ENCODE measurements at places on chromosomes 1 and 21. TPM values are rescaled to one million over a fixed set of nuclear protein-coding genes. Genes with fewer than 3 reads are reported as not detected.

- DNase-seq, result no peak
Measured at GRCh38 chr1:202210385-202210784, 16.8 kb downstream of the LGR6 start.

- peak; percentile 86 for DNase-seq
Measured at GRCh38 chr1:229310833-229311232, 32.0 kb downstream of the CCSAP start.

GRCh38 chr1:40392221-40392620 lies 18.7 kb downstream of the SMAP2 start:
- DNase-seq, result no peak

- DNase-seq, result no peak
Measured at GRCh38 chr1:69845655-69846054, 277.9 kb downstream of the LRRC7 start.

DNA sequence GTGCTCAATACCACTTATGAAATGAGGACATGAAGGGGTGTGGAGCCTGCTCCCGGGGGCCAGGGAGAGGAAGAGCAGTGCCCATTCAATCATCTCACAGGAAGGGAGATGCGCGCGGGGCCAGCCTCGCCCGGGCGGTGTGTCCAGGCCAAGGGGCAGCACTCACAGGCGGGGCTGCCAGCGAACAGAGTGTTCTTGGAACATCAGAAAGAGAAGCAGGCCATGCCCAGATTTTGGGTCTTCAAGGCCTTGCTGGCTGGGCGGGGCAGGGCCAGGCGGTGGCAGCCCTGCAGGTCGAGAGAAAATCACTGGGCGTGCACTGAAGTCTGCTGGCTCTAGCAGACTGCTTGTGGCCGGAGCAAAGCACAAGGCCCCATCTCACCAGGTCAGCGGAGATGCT lies 168.6 kb downstream of the PRDM16 start:
- no peak for DNase-seq

DNA sequence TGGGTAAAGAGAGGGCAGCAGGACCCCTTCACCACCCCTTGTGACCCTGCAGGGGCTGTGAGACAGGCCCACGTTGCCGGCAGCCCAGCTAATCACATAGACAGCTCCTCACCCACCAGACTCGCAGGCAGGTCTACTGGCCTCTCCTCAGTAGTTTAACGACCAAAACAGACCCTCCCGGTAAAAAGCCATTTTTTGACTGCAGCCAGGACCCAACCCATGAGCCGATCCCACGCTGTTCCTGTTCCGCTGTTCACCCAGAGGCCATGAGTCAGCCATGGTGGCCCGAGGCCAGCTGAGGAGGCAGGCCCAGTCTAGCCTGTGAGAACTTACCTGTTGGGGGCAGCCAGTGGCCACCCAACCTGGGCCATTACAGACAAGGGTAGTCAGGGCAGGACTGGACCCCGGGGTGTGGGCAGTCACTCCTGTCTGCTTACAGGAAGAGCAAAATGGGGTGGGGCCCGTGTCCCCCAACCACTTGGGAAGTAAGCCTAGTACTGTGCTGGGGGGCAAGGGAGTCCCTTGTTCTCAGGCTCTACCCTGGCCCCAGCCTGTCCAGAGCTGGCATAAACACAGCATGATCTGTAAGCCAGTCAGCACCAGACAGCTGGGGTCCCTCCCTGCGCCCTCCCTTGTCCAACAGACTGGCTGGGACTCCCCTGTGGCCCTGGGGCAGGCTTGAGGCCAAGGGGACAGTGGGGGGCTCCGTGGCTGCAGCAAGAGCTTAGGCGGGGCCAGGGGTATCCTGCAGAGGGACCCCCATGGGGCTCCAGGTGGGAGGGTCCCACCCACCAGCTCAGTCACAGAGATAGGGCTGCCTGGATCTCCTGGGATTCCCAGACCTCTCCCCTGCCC lies 61.9 kb downstream of the WNT9A start:
- peak; percentile 26 for DNase-seq

GRCh38 chr1:180527101-180527669 lies 24.8 kb upstream of the ACBD6 start:
- no peak for DNase-seq

DNA sequence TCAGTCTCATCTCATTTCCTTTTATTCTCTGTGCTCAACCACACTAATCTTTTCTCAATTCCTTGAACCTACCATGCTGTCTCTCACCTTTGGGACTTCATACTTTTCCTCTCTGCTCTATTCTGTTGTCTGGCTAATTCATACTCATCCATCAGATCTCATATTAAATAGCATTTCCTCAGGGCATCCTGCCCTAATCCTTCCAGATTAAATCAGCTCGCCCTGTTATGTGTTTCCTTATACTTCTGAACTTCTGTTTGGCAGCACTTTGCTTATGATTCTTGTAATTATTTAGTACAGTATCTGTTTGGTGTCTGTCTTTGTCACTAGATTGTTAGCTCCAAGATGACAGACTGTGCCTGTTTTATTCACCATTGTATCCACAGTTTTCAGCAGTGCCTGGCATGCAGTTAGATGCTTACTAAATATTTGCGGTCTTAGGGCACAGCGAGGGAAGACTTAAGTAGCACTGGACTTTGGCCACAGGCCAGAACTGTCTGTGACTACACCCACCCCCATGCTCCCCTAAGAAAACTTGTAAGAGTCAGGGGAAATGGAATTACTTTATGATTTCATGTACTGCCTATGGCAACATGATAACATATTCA lies 9.9 kb upstream of the CAP1 start:
- peak; percentile 40 for DNase-seq

DNA sequence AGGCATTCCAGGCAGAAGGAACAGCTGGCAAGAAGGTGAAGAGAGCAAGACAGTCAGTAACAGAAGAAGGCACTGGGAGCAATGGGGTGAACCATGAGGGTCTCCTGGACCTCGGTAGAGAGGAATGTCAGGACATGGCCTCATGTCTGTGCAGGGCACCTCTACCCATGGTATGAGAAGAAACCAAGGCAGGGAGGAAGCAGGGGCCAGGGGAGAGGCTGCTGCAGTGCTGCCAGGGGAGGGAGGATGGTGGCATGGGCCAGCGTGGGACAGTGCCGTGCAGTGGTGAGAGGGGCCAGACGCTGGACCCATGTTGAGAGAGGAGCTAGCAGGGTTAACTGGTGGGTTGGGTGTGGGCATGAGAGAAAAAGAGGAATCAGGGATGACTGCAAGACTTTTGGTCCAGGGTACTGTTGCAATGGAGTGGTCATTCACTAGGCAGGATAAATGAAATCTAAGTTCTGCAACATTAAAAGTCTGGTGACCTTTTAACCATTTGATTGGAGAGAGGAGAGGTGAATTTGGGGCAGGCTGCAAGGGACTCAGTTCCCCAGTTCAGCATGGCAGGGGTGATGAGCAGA lies 577.6 kb downstream of the MATN1 start:
- no peak for DNase-seq

GRCh38 chr1:235018720-235019444 lies 109.8 kb downstream of the TOMM20 start:
- DNase-seq, result no peak

- DNase-seq, result no peak
Measured at GRCh38 chr1:108565081-108565480, 5.2 kb downstream of the EEIG2 start.

DNA sequence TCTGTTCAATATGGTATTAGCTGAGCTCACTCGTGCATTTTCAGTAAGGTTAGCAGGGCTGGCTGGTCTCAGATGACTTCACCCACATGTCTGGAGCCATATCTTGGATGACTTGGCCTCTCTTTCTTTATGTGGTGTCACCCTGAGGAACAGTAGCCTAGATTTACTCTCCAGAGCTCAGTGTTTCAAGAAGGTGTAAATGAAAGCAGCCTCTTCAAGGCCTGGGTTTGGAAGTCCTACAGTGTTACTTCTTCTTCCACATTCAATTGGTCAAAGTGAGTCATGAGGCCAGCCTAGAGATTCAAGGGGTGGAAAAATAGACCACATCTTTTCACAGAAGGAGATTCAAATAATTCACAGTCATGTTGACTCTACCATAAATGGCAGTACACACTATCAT lies 12.2 kb downstream of the VCAM1 start:
- no peak for DNase-seq

- peak; percentile 86 for DNase-seq
Measured at GRCh38 chr1:217275655-217276398, 355.1 kb downstream of the GPATCH2 start.

DNA sequence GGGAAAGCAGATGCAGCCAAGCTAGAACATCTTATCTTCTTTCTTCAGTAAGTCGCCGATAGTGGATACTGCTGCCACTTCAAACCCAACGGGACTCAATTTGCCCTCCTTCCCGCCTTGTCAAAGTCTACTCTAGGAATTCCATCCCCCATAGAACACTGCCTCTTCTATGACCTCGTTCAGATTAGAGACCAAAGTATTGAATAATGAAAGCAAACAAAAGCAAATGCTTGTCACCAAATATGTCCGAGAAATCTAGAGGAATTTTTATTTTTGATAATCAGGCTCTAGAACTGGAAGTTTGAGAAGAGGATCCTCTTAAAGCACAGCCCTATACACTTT lies 853 bp upstream of the RRAGC start:
- DNase-seq, result no peak

DNA sequence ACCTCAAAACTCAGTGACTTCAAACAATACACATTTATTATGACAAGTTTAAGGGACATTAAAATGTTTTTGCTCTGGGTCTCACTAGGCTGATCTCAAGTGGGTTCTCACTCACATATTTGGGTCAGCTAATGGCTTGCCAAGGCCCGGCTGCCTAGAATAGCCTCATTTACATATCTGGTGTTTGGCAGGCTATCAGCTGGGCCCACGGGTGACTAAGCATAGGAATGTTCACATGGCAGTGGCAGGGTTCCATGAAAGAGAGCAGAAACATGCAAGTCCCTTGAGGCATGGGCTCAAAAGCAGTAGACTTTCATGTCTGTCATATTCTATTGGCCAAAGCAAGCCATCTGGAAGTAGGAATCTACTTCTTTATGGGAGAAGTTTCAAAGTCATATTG lies 492.6 kb downstream of the KCNT2 start:
- DNase-seq, result no peak

DNA sequence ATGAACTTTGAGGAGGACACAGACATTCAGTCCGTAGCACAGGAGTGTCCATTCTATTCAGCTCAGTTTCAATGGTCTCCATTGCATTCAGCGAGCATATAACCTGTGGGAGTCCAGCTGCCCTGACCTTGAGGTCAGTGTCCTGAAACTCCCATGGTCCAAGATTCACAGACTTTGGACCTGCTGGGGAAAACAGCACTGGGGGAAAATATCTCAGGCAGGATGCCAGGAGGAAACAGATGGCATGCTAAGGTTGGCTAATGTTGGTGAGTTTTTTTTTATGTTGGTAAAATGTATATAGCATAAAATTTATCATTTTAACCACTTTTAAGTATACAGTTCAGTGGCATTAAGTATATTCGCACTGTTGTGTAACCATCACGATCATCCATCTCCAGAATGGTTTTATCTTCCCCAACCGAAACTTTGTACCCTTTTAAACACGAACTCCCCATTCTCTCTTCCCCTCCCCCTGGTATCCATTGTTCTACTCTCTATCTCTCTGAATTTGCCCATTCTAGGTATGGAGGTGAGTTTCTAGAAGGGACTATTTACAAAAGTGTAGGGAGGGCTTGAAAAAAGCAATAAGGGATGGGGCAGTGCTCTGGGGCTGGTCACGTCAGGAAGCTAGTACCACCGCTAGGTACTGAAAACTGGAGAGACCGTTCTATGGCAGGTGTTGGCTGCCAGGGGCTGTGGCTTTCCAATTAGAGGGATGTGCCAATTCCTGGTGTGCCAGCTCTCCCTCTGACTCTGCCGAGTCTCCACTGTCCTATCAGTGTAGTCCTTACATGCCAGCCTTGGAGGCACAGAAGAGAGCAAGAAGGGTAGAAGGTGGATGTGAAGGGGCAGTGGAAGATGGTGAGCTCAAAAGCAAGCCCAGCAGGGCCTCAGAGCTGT lies 85.3 kb downstream of the FOXD2 start:
- DNase-seq, result no peak

- no peak for DNase-seq
Measured at GRCh38 chr21:17118638-17119384, 394.0 kb upstream of the CXADR start.

DNA sequence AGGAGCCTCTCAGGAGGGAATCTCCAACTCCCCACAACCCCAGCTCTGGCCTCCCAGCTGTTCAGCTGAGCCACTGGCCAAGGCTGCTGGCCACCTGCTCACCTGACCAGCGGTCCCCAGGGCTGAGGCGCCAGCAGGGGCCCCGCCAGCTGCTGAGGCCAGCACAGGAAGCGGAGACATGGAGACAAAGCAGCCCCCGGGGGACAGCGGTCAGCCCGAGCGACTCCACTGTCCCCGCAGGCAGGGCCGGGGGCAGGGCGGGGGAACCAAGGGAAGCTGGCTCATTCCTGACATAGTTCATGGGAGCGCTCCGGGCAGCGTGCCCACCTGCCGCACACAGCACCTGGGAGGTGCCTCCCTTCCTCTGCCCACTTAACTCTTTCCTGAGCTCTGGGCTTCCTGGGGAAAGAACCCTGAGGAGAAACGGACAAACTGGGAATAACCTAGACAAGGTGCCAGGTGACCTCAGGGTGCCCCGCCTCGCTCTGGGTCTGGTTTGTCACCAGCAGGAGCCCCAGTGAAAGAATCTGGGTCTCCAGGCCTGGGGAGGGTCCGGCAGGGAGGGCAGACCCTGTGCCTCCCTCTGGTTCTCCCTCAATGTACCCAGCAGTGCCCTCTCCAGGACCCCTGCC lies 10.7 kb downstream of the EPHA2 start:
- DNase-seq, result peak; percentile 81

- peak; percentile 53 for DNase-seq
Measured at GRCh38 chr1:42335809-42336518, 929 bp upstream of the FOXJ3 start.

DNA sequence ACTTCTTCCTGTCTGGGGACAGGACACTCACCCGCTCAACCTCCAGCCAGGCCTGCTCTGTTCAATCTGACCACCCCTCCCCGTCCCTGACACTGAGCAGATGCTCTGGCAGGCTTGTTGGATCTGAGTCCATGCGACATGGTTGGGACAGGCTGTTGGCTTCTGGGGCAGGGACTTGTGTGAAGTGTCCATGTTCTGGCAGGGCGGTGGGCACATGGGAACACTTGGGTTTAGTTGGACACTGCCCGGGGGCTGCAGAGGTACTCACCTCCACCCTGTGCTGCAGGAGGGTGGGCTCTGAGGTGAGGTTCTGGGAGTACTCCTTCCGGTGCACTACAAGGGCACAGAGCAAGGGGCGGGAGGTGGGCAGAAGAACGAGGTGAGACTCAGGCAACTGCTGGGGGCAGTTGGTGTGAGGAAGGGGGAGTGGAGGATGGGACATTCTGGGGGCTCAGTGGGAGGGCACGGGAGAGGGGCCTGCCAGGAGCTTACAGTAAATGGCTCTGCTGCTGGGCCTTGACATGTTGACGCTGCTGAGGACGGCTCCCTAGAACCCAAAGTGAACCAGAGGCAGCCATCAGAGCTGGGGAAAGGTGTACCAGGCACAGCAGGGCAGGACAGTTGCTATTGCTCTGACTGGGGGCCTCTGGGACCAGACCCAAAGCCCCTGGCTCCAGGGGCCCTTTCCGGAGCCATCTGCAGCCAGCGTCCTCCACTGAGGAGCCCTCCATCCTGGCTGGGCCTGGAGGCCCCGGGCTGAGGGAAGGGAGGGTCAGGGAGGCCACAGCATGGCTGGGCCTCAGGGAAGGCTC lies 2.3 kb downstream of the EPS8L3 start:
- DNase-seq, result no peak

Gene B3GALT2
- 0.24 TPM for polyA plus RNA-seq

Gene FAM177B
- 0.27 TPM for polyA plus RNA-seq

Gene TMEM61
- 1.6 TPM for polyA plus RNA-seq

Gene KRTAP19-1
- not detected for polyA plus RNA-seq

Gene RYR2
- 1.1 TPM for polyA plus RNA-seq

Gene FABP3
- polyA plus RNA-seq, result 39.8 TPM

Gene OR14K1
- not detected for polyA plus RNA-seq
